Left forelimb (tissue), 1 donor: ENCODE measurements at places on chromosomes 5 and 9.

DNA sequence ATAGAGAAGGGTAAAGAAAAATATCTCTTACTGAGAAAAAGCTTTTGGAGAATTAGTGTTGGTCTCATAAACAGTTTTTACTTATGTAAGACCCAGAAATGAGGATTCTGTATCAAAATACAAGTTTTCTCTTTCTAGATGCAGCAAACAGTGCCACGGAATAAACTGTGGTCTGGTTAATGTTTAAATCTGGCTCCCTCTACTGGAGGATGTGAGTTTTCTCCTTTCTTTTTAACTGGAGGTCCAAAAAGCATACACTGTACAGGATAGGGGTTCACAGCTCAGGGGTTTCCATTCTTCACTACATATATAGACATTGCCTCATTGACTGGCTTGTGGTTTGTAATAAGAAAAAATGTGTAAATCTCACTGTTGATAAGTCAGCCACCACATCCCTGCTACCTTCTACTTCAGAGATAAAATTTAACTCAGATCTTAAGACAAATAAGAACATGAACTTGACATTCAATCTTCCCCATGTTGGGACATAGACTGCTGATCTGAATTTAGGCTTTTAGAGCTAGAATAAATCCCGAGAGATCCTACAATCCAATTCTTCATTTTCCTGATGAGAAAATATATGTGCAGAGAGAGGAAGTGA, 98.9 kb downstream of the CFAP95 start:
- no peak for DNase-seq

GRCh38 chr5:346229-346935, 24.9 kb downstream of the AHRR start:
- no peak for DNase-seq

DNA sequence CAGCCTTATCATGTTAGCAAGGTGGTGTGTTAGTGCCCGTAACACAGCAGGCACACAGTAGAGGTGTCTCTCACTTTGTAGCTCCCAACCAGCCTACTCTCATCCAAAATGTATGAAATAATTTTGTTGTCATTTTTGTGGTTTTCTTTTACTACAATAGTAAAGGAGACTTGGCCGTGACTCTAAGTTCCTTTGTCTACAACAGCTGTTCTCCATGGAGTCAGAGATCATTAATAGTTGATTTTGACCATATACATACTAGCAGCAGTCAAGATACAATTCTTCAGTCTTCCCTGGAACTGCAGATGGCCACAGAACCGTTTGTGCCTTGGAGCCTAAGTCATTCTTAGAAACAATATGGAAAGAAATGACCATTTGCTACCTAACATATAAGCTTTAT, 567.1 kb downstream of the TLR4 start:
- no peak for DNase-seq

GRCh38 chr9:96008502-96009222, 133.2 kb downstream of the ERCC6L2 start:
- no peak for DNase-seq

DNA sequence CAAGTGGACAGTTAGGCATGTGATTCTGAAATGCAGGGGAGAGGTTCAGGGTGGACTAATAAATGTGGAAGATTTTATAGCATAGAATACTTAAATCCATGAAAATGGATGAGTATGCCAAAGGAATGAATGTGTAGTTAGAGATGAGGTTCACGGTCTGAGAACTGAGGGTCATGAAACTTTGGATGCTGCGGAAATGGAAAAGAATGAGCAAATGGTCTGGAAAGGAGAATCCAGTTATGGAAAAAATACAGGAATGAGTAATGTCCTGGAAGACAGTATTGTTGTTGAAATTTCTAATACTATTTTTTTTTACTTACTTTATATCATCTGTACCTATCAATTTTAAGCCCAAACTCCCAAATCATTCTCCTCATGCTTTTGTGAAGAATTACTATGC, 2369.4 kb downstream of the MAT2B start:
- DNase-seq = no peak

DNA sequence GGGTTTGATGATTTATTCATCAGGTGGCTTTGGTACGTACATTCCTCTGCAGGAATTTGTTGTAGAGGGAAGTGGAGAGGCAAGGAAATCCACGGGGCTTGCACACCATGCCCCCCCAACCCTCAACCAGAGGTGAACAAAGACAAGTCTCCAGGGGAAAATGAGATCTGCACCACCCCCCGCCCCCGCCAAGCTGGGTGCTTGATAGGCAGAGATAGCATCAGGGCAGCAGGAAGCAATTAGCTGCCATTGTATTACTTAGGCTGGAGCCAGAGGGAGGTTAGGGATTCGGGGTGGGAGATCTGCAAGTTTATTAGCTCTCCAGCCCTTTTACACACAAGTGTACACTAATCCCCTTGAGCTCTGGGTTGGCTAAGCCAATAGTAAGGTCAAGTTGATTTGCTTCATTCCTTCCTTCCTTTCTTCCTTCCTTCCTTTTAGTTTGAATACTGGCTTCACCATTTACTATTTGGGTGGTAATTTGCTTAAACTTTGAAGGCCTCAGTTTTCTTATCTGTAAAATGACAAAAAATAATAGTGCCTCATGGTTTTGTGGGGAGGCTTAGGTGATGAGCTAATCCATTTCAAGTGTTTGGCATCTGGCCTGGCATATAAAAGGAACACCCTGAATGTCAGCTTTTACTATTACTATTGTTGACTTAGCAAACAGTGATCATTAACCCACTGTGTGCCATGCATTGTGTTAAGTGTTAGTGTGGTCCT, 34.1 kb downstream of the SPRY4 start:
- DNase-seq = no peak

DNA sequence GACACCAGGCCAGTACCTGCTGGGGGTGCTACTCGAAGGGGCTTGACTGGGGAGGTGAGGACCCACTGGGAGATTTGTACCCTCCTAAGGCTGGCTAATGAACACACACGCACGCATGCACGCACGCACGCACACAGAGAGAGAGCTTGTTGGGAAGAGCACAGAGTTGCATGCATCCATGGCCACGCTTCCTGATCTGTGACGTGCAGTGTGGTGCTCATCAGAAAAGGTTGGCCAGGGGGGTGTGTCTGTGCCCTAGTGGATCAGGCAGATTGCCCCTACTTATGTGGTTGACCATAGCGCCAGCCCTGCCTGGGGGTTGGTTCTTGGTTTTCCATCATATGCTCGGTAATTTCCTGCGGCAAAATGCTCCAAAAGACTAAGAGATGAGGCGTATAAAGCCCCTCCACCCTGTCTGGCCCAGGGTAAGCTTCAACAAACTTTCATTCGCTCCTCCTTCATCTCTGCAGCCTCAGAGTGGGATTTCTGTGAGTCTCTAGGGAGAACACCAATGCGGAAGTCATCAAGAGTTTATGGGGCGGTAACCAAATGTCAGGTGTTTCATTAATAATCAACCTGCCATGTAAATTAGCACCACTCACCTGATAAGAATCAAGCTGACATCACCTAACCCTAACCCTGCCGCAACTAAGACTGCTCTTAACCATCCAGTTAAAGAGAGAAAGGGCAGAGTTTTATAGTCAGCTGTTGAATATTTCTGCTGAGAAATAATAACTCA, 8.0 kb upstream of the GFI1B start:
- no peak for DNase-seq

- no peak for DNase-seq
Measured at GRCh38 chr9:100426189-100426529, 784 bp upstream of the MSANTD3 start.

DNA sequence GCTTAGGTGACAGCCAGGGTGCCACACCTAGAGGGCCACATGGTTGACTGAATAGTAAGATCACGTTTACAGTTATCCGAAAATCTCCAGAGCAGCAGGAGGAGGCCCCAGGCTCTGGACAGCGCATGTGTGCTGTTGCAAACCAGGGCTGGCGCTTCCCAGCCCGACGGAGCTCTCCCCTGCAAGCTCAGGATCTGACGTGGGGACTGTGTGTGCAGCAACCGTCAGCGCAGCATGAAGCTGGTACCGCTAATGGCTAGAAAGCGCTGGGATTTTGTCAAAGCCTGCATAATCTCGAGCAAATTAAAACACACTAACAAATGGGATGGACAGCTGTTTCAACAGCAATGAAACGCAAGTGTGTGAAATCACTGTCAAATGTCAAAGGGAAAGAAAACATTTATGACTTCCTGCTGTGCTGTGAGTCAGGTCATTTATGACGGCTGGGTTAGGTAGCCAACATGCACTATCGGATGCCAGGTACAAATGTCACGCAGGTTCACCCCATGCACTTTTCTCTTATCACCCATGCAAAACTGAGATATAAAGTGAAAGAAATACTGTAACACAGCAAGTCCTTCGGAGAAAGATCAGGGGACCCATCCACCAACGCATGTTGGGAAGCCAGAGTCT, 7.5 kb downstream of the SURF4 start:
- no peak for DNase-seq

- no peak for DNase-seq
Measured at GRCh38 chr9:75130621-75131230, 42.4 kb downstream of the OSTF1 start.

DNA sequence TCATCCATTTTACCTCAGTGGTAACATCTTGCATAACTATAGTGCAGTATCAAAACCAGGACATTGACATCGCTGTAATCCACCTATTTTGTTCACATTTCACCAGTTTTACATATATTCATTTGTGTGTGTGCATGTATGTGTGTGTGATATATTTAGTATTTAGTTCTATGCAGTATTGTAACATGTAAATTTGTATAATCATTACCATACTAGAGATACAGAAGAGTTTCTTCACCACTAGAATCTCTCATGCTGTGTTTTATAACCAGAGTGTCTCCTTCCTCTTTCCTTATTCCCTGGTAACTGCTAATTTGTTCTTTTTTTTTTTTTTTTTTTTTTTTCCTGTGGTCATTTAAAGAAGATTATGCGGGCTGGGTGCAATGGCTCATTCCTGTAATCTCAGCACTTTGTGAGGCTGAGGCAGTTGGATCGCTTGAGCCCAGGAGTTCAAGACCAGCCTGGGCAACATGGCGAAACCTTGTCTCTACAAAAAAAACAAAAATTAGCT, 11.0 kb downstream of the RASA1 start:
- no peak for DNase-seq

GRCh38 chr5:43281840-43282658, 31.2 kb downstream of the HMGCS1 start:
- no peak for DNase-seq

DNA sequence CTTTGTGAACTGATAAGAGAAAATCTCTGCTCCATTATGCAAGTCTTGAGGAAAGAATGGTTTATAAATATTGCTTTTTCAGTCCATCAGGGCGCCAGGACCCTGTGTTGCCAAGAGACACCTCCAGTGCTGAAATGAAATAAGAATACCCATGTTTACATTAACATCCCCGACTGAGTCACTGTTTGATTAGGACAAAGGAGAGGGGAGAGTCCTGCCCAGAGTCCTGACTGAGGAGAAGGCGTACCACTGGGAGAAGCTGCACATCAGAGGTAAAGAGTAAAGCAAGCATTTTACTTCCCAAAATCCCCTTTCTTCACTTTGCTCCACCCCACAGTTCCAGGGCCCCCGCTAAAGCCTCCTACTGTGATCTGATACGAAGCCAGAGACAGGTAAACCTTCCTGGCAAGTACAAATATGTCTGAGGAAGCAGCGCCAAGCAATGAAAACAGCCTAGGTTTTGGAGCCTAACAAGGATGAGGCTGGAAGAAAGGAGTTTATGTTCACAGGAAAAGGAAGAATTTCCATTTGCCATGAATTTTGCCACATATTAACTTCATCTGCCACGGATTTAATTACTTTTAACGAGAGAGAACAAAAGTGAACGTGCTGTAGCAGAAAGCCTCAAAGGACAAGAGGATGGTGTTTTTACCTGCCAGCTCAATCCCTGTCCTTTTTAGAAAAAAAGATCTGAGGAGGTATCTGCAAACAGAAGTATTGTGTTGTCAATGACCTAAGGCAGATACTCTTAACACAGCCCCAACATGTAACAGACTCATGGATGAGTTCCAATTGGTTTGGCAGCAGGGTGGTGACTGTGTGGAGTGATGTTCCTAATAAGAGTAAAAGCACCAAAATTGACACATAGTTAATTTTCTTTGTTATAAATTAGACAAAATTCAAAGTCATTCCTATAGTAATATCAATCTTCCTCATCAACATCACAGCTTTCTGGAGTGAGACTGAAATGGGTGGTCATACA, 209.4 kb upstream of the TLE4 start:
- no peak for DNase-seq

- no peak for DNase-seq
Measured at GRCh38 chr9:116479056-116479544, 208.0 kb upstream of the TRIM32 start.

GRCh38 chr5:125609011-125609410, 814.2 kb upstream of the GRAMD2B start:
- no peak for DNase-seq

DNA sequence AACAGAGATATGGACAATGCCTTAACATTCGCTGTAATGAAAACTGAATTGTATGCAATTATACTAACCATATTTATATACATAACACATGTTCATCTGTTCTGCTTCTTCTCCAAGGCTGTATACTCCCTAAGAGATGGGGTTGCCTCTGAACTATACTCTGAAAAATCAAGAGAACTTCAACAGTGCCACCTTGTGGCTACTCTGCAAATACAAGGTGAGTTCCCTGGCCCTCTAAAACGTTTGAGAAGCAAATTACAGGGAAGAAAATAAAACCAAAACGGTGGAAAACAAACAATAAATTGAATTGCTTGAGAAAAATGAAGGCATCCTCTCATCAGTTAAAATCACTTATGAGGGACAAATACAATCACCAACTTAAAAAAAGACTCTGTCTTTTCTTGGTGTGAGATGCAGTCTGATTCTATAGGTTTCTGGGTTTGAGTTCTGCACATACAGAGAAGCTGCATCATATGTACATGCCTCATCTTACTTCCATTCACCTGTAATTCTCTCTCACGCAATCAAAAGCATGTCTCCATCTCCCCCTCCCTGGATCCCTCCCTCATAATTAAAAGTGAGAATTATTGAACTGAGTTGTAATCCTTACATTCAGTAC, 98.6 kb downstream of the FBXW11 start:
- no peak for DNase-seq

- no peak for DNase-seq
Measured at GRCh38 chr5:159244163-159244562, 18.9 kb upstream of the UBLCP1 start.

DNA sequence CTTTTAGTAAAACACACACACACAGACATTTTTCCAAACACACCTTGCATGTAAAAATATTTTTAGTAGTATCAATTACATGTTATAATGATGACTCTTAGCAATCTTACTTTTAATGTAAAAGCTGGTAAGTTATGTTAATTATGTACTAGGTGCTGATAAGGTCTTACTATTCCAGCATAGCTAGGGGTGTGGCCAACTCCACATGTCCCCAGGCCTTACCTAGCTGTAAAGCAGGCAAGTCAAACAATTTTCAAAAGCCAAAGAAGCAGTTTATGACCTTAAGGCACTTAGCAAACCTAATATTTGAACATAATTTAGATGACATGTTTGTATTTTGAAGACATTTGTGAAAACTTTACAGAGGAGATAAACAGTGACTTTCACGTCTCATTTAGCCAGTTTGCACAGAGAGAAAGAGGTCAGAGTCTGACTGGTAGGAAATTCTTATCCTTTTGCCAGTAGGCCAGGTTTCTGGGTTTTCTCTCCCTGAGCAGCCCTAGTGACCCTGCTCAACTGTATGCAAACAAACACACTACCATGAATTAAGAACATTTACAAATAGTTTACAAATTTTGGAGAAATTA, 26.5 kb upstream of the GPX3 start:
- DNase-seq = no peak
